ENCODE measurements at places on chromosomes 12 and 14.

- DNase-seq, result no peak
Measured at GRCh38 chr12:50215033-50215432, 47.9 kb upstream of the CERS5 start.

- DNase-seq, result no peak
Measured at GRCh38 chr14:36194663-36195062, 18.1 kb upstream of the PTCSC3 start.

GRCh38 chr12:93990832-93991803, 157.3 kb upstream of the PLXNC1 start:
- DNase-seq, result no peak

- peak; percentile 50 for DNase-seq
Measured at GRCh38 chr14:101878822-101879528, 85.4 kb upstream of the DYNC1H1 start.

DNA sequence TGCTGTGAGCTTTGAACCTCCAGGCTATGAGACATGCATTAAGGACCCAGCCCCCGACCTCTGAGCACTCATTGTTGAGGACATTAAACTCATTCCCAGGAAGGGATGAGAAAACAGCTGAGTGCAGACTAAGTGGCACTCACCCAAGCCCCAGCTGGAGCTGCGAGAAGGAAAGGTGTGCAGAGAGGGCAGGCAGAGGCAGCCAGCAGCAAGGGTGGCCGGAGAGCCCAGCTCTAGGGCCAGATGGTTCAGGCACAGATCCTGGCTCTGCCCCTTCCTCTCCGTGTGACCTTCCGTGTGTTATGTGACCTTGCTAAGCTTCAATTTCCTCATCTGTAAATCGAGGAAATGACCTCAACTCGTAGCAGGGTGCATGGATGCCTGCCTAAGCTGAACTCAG, 3.7 kb downstream of the TSPAN11 start:
- no peak for DNase-seq

- DNase-seq, result no peak
Measured at GRCh38 chr12:23795494-23795893, 154.0 kb downstream of the SOX5 start.

- DNase-seq, result no peak
Measured at GRCh38 chr12:121238086-121238485, 28.2 kb downstream of the P2RX4 start.

- DNase-seq, result no peak
Measured at GRCh38 chr12:28583701-28584261, 393.5 kb downstream of the CCDC91 start.
